Activated CD8-positive, alpha-beta memory T cell treated with anti-CD3 and anti-CD28 coated beads, Interleukin-2, amount 10 ng/mL, durations not matched to agents 7 days and 5 days (primary cell): ENCODE measurements at places on chromosomes 4 and X. TPM values are rescaled to one million over a fixed set of nuclear protein-coding genes. Genes with fewer than 3 reads are reported as not detected.

DNA sequence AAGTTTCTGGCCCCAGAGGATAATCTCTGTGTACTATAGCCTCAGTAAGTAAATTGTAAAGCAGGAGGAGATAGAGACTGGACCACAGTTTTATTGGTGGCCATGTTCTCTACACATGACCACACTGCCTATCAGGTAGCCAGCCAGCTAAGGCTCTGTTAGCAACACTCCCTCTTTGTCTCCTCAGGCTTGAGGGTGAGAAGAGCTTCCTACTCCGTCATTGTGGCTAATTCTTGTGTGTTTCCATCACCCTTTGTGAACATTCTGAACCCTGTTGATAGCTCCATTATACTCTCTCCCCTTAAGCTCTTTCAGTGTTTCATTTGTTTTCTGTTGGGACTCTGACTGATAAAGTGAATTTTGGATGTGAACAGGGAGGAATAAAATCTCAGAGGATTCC, 233.4 kb downstream of the CFAP299 start:
- no peak for DNase-seq

The TREX2 gene
- total RNA-seq: 1.8 TPM

GRCh38 chr4:86461849-86462248, 102.0 kb upstream of the MAPK10 start:
- no peak for DNase-seq

The IL1RAPL1 gene
- not detected for total RNA-seq

The MTHFD2L gene
- total RNA-seq: 6.8 TPM
